ENCODE measurements at places on chromosomes 13 and 19.

DNA sequence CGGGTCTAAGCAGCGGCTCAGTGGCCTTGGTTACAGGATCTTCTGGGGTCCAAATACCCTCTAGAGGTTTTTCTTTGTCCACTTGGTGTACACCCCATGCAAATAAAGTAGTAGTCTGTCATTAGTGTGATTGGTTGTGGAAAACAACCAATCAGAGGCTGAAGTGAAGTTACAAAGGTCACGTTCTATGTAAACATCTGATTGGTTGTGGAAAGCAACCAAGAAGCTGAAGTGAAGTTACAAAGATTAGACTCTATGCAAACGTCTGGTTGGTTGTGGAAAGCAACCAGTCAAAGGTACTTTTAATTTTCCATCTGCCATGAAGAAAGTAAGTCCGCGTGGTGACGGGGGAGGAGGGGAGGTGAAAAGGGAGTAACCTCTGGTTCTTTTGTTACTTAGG is 790.9 kb downstream of the UQCRFS1 start:
- no peak for DNase-seq

DNA sequence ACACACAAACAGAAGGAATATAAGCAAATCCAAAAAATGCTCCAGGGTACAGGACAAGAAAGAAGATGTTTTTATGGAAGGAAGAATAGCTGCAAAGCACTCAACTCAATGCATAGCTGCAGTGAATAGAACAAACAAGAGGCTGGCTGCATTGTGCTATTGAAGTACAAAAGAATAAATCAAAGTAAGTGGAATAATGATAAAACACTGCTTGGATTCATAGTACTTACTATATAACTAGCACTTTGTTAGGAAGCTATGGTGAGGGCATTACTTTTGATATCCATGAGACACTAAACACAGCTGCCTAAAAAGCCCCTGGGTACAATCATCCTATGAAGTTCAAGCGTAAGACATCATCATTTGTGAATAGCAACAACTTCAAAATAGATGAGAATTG is 350.1 kb downstream of the PCDH9 start:
- DNase-seq = no peak

DNA sequence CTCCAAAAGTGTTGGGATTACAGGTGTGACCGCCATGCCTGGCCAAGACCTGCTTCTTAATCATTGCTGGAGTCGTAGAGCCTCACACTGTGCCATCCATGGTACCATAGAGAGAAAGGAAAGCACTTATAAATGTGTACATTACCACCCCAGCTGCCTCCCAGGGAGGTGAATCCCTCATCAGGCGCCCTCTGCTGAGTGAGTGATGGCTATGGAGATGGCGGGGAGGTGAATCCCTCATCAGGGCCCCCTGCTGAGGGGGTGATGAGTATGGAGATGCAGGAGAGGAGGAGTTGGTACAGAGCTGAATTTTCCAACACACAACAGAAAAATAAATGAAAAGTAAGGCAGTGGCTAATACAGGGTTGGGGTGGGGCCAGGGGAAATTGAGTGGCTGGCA is 263.4 kb downstream of the UQCRFS1 start:
- DNase-seq = no peak

DNA sequence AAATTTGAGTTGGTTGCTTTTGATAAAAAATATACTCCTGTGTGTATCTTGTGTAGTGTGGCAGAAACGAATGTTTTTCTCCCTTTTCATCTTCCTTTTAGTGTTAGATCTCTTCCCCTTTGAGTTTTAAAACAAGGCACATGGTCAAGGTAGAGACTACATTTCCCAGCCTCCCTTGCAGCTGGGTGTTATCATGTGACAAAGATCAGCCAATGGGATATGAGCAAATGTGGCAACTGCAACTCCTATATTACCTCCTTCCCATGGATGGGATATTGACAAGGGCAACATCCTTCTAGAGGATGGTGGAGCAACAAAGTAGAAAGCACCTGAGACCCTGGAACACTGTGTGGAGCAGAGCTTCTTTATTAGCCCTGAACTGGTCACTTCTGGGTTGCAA is 42.4 kb downstream of the ADGRE3 start:
- DNase-seq = no peak

DNA sequence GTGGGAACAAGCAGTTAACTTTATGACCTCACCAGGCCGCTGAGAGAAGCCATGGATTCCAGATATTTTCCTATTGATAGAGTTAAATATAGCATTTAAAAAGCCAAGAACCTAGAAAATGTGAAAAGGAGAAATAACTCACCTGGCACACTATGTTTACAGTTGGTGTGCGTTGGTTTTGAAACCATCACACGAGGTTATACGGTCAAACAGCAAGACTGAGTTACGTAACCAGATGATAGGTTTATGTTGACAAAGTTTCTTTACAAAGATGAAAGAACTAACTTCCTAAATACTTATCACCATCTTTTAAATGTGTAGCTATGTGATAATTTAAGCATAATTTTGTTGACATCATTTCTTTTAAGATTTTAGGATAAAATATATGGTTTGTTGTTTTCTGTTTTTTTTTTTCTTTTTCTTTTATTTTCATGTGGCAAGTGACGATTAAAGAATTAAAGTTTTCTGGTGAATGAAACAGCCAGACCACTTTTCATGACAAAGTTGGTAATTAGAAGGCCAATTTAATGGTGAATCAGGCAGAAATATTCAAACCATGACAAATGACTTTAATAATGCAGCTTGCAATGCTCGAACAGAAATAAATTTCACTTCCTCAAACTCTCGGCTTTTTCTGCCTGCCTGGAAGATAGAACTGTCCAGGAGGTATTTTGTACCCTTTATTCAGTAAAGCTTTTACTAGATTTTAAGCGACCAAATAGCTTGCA is 339.1 kb upstream of the OBI1 start:
- DNase-seq = no peak

Data from Right ventricle myocardium inferior (tissue), 1 donor.